ENCODE measurements at places on chromosomes 1 and 21.

GRCh38 chr1:67561704-67562113 is 123.3 kb upstream of the GADD45A start:
- peak; percentile 71 for DNase-seq
- H3K4me3 ChIP-seq, result no peak overlapping the region
- H3K27me3 ChIP-seq, result no peaks in the 10 kb centered on the region
- H3K4me1 ChIP-seq, result peaks cover 38% of the 10 kb centered on the region

GRCh38 chr1:30900931-30901560 is 7.5 kb downstream of the SDC3 start:
- DNase-seq, result no peak
- H3K36me3 ChIP-seq, result no peaks in the 10 kb centered on the region
- no peak overlapping the region for H3K4me3 ChIP-seq
- no peaks in the 10 kb centered on the region for H3K27me3 ChIP-seq

DNA sequence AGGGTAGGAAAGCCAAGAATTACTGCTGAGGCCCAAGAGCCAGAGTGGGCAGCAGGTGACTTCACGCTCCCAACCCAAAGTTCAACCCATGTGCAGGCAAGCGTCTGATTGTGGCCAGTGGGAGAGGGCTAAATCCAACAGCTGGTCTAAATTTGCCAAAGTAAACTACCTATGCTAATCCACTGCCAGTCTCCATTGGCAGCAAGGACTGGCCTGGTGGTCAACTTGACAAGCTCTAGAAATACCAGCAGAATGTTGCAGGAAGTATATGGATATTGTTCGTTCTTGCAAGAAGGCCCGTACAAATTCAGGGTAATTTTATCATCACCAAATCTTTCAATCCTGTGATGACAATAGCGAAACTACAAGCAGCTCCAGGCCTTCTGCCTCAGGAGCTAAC is 1.5 kb downstream of the TMEM63A start:
- no peaks in the 10 kb centered on the region for H3K27me3 ChIP-seq
- DNase-seq, result no peak
- H3K4me3 ChIP-seq, result peak overlapping the region; percentile 88
- peak overlapping the region; percentile 91 for H3K27ac ChIP-seq

DNA sequence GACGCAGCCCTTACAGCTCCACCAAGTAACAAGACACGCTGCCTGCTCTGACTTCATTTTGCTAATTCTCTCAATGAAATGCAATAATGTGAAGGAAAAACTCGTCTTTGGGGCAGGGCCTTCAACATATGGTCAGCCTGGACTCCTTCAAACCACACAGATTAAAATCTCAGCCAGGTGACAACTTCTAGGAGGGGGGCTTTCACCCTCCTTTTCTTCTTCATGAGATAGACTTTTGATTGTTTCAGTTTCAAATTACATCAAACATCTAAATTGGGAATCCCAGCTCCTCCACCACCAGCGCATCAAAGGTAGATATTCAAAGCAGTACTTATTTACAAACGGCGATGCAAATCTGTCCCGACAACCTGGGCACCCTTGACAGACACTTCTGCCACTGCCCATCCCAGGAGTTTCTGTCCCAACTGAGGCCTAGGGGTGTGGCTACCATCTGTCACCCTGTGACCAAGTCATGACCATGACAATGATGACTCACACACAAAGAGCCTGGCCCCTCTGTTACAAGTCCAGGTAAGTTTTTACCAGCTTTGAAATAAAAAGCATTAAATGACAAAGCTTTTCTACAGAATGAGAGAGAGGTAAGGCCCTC is 29.7 kb downstream of the SSBP3 start:
- no peaks in the 10 kb centered on the region for H3K4me1 ChIP-seq
- no peak overlapping the region for H3K27ac ChIP-seq

Data from Panc1 (cell line).